ENCODE measurements at places on chromosomes 13 and 19. TPM values are rescaled to one million over a fixed set of nuclear protein-coding genes. Genes with fewer than 3 reads are reported as not detected.
A peak's percentile ranks its signal among the peaks of the same experiment; 100 is the strongest.

The ERICH4 gene
- total RNA-seq = not detected

GRCh38 chr13:71866335-71867130 lies 471 bp downstream of the DACH1 start:
- H3K27ac ChIP-seq = peak overlapping the region; percentile 45
- H3K36me3 ChIP-seq = no peaks in the 10 kb centered on the region
- H3K27me3 ChIP-seq = no peaks in the 10 kb centered on the region
- peaks cover 38% of the 10 kb centered on the region for H3K4me1 ChIP-seq
- no peak for DNase-seq

GRCh38 chr19:57231686-57232085 lies 863 bp downstream of the AURKC start:
- H3K27me3 ChIP-seq = no peaks in the 10 kb centered on the region
- peak; percentile 62 for DNase-seq
- no peak overlapping the region for H3K27ac ChIP-seq
- no peaks in the 10 kb centered on the region for H3K36me3 ChIP-seq

- H3K4me1 ChIP-seq = peaks cover 29% of the 10 kb centered on the region
- no peaks in the 10 kb centered on the region for H3K36me3 ChIP-seq
- DNase-seq = no peak
- peaks cover 74% of the 10 kb centered on the region for H3K27me3 ChIP-seq
- no peak overlapping the region for H3K4me3 ChIP-seq
Measured at GRCh38 chr19:1754636-1755466, 1.5 kb downstream of the ONECUT3 start.

DNA sequence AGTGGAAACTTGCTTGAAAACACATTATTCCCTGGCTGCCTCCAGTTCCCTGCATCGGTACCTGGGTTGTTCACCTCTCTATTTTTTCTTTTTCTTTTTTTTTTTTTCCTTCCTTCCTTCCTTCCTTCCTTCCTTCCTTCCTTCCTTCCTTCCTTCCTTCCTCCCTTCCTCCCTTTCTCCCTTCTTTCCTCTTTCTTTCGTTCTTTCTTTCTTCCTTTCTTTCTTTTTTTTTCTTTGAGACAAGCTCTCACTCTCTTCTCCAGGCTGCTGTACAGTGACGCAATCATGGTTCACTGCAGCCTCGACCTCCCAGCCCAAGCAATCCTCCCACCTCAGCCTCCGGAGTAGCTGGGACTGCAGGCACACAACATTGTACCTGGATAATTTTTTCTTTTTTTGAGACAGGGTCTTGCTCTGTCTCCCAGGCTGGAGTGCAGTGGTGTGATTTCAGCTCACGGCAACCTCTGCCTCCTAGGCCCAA lies 3.4 kb upstream of the RASAL3 start:
- peaks cover 30% of the 10 kb centered on the region for H3K27me3 ChIP-seq
- H3K27ac ChIP-seq = no peak overlapping the region
- no peaks in the 10 kb centered on the region for H3K36me3 ChIP-seq

- peaks cover 61% of the 10 kb centered on the region for H3K4me1 ChIP-seq
- DNase-seq = peak; percentile 96
- H3K27me3 ChIP-seq = no peaks in the 10 kb centered on the region
Measured at GRCh38 chr19:47225746-47226425, 5.1 kb downstream of the BBC3 start.

GRCh38 chr19:40962460-40962961 lies 28.6 kb upstream of the CYP2B6 start:
- H3K27ac ChIP-seq = no peak overlapping the region
- H3K36me3 ChIP-seq = no peaks in the 10 kb centered on the region
- H3K27me3 ChIP-seq = peaks cover 26% of the 10 kb centered on the region
- no peak for DNase-seq
- H3K4me3 ChIP-seq = no peak overlapping the region

- peak overlapping the region; percentile 98 for H3K4me3 ChIP-seq
- H3K36me3 ChIP-seq = no peaks in the 10 kb centered on the region
- H3K27ac ChIP-seq = peak overlapping the region; percentile 99
Measured at GRCh38 chr19:14006766-14007562, 844 bp upstream of the RFX1 start.

The IFI30 gene
- total RNA-seq = 92.8 TPM

The RPS5 gene
- 2,200 TPM for total RNA-seq

DNA sequence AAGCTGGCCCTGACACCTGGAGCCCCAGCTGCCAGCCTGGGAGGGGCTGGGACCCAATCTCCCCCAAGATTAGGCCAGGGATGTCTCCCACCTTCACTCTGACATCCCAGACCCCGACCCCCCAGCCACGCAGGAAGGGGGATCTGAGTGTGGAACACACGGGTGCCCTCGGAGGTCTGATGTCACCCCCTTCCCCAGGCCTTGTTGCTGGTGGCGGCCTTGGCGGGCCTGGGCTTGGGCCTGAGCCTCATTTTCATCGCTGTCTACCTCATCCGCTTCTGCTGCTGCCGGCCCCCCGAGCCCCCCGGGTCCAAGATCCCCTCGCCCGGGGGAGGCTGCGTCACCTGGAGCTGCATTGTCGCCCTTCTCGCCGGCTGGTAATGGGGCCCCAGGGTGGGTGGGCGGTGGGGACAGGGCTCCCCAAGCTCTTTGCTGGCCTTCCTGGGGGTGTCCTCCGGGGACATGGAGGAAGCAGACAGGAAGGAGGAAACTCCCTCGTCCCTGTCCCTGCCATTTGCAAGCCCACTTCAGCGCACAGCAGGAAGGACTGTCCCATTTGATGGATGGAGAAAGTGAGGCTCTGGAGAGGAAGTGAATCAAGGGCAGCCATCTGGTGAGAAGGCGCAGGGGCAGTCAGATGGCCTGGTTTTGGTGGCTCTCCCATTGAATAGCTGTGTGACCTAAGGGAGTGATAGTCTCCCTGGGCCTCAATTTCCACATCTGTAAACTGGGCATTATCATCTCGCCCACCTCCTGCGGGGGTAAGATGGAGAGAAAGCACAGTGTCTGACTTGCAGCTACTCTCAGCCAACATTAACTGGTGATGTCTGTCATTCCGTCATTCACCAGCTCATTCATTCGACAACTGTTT lies 3.9 kb downstream of the TTYH1 start:
- no peaks in the 10 kb centered on the region for H3K36me3 ChIP-seq
- H3K27me3 ChIP-seq = peaks cover 95% of the 10 kb centered on the region
- no peak for DNase-seq
- H3K27ac ChIP-seq = peak overlapping the region; percentile 43

DNA sequence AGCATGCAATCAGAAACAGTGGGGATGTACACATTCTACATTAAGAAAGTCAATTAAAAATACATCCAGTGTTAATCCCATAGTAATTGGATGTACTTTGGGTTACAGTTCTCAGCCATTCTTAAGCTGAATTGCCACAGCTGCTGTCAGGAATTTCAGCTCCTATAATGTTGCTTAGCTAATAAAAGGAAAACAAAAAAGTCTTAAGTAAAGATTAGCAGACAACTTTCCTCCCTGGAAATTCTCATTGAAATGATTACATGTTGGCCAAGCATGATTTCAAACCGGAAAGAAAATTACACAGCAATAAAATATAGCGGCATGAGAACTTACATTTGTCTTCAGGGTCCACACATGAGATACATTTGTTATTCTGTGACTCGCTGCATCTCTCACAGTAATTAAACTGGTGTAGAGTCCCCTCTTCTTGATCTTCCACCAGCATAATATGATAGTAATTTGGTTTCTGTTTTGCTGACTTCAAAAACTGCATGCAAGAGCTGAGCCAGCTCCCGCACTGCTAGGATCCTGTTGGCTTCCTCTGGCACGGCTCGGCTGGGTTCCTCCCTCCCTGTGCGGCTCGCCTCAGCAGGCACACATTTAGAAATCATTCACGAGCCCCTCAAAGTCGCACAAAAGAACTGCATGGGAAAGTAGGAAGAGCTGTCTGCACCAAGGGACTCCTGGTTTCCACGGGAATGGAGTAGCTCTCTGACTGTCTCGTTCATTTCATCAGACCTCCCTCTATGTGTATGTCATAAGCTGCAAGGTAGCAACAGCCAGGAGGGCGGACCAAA lies at the start of gene HTR2A:
Gene HTR2A, minus strand, starts transcription at position 713 of the 797 bp plus-strand sequence. CDS start 1,147 bp downstream, outside the sequence.
- H3K36me3 ChIP-seq = no peaks in the 10 kb centered on the region
- H3K4me1 ChIP-seq = peaks cover 16% of the 10 kb centered on the region
- H3K4me3 ChIP-seq = peak within 1 kb of the TSS; percentile 42
- peak within 1 kb of the TSS; percentile 46 for H3K27ac ChIP-seq
- no peaks in the 10 kb centered on the region for H3K27me3 ChIP-seq

The ZNF724 gene
- total RNA-seq = 0.42 TPM

The ZNF549 gene
- 6.1 TPM for total RNA-seq

- no peak for DNase-seq
- no peak overlapping the region for H3K27ac ChIP-seq
- H3K36me3 ChIP-seq = no peaks in the 10 kb centered on the region
- H3K27me3 ChIP-seq = no peaks in the 10 kb centered on the region
Measured at GRCh38 chr13:50592412-50593155, 250.9 kb downstream of the DLEU7 start.

DNA sequence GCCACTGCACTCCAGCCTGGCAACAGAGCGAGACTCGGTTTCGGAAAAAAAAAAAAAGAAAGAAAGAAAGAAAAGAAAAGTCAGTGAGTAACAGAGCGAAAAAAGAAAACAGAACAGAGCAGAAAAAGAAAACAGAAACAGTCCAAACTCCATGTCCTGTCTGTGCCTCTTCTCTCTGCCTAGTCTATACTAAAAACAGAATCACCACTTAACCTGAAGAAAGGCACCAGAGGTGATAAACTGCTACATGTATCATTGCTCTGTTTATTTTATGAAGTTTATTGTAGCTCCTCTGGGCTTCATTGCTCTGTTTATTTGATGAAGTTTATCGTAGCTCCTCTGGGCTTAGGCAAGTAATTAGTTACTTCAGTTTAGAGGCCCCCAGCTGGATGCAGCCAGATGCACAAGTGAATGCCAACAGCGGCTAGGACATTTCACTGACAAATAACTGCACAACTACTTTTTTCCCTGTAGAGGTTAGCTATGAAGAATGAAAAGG lies 39.2 kb downstream of the TBC1D4 start:
- no peak overlapping the region for H3K4me3 ChIP-seq
- no peaks in the 10 kb centered on the region for H3K27me3 ChIP-seq
- no peak overlapping the region for H3K27ac ChIP-seq
- peaks cover 46% of the 10 kb centered on the region for H3K4me1 ChIP-seq
- H3K36me3 ChIP-seq = no peaks in the 10 kb centered on the region
- no peak for DNase-seq

DNA sequence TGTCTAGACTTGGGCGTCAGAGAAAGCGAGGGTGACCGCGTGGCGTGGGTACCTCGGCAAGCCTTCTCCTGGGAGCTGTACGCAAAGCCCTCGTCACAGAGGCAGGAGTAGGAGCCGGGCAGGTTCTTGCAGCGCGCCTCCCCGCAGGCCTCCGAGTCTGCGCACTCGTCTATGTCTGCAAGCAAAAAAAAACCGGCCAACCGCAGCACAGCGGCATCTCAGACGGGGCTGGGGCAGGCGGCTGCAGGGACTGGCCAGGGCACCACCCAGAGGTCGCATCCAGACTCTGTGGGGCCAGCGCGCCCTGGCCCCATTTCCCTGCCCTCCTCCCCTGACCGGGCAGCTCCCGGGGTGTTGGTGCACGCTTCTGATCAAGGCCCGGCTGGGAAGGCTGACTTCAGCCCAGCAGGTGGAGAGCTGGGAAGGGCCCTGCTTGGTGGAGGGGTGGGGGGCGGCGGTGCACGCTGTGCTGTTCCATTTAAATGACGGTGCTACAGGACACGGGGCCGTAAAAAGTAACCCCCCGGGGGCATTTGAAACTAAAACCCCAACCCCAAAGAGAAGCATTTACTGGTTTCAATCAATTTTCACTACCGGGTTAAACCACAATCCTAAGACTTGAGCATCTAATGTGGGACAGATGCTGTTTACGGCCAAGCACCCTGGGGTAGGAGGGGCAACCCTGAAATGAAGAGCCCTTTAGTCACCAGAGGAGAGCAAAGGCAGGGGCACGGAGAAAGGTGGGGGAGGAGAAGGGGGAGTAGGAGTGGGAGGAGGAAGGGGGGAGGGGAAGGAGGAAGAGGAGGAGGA lies 28.2 kb downstream of the GAS6 start:
- H3K36me3 ChIP-seq = peaks cover 53% of the 10 kb centered on the region
- no peak for DNase-seq
- H3K4me1 ChIP-seq = peaks cover 59% of the 10 kb centered on the region
- peak overlapping the region; percentile 94 for H3K27ac ChIP-seq
- no peaks in the 10 kb centered on the region for H3K27me3 ChIP-seq

DNA sequence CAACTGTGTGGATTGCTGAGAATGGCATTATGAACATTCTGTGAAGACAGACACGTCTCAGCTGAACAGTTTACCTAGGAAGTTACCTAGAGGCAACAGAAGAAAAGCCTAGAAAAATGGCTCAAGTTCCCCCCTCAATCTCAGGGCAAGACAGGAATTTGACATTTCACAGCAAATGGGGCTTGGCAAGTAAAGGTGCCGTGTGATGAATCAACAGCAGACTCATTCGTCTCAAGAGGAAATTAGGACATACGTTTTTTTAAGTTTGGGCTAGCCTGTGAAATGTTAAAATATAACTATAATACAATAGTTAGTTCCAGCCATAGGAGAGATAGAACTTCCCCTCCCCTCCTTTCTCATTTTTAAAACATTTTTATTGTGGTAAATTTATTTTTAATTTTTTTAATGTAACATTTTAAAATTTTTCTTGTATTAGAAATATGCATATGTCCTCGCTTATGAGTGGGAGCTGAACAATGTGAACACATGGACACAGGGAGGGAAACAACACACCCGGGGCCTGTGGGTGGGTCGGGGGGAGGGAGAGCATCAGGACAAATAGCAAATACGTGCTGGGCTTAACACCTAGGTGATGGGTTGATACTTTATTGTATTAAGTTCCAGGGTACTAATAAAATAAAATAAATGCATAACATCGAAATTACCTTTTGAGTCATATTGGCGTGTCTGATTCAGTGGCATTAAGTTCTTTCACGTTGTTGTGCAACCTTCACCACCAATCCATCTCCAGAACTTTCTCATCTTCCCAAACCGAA lies 116.0 kb downstream of the COL4A2 start:
- H3K27me3 ChIP-seq = no peaks in the 10 kb centered on the region
- peaks cover 40% of the 10 kb centered on the region for H3K36me3 ChIP-seq
- H3K4me1 ChIP-seq = peaks cover 21% of the 10 kb centered on the region
- peak overlapping the region; percentile 92 for H3K27ac ChIP-seq
- no peak overlapping the region for H3K4me3 ChIP-seq

The ZNF541 gene
- total RNA-seq = not detected

The PTH2 gene
- not detected for total RNA-seq

The ZNF888 gene
- total RNA-seq = 3.7 TPM

DNA sequence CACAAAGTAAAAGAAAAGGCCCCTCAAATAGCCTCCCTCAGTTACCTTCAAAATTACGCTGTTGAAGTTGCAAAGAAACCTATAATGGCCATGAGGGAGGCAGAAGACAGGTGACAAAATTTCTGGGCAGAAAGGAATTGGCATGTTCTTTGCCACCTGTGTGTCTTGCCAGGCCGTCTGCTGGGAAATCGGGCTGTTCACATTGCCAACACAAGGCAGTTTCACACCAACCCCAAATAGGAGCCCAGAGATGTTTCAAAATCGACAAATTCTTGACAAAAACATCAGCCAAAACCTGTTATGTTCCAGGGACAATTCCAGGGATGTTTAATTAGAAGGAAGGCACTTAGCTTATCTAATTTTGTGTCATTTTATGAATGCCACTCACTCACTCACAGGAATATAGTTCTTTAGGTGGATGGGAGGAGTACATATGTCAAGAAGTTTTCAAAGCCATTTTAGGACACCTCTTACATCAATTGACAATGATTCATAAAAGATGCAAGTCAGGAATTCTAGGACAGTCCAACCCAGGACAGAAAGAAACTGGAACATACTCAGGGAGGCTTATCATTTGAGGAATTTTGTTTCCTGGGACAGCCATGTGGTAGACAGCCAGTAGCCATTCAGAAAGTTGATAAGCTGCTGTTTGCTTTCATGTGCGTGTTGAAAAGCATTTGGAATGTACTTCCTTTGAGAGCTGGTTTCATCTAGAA lies 164.5 kb downstream of the RGCC start:
- no peaks in the 10 kb centered on the region for H3K36me3 ChIP-seq
- peaks cover 10% of the 10 kb centered on the region for H3K4me1 ChIP-seq
- peak overlapping the region; percentile 40 for H3K27ac ChIP-seq
- H3K27me3 ChIP-seq = no peaks in the 10 kb centered on the region
- DNase-seq = no peak
